ENCODE measurements at places on chromosomes 3 and 15.

GRCh38 chr3:39343076-39343717, 13.7 kb downstream of the CCR8 start:
- no peak for DNase-seq

DNA sequence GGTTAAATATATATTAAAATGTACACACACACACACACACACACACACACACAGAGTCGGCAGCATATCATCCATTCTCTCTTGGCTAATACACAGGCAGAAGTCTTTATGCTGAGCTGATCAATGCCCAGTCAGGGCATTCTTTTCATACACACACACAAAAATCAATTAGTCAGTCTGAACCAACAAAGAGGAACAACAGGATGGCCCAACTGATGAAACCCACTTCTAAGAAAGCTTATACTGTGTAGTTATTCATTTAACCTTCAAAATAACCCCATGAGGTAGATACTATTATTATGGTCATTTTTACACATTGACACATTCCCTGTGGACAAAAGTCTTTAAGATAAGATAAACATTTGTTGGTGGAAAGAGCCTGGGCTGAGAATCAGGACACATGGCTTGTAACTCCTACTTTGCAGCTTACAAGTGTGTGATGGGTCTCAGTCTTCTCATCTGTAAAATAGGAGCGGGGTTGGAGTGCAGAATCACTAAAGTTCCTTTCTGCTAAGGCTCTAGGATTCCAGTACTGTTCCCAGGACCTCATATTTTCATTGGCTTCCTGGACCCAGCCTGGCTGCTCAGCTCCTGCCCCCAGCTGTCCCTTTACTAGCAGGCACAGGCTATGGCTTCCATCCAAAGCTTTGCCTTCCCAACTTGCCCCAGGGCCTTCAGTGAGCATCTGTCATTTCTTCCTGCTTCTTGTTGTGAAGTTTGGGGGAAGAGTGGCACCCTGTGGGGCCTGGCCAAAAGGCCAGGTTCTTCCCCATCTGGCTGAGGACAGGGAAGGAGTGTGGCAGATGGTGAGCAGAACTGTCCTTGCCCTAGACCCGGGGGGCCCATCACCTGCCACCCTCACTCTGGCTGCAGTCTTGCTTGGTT, 27.2 kb upstream of the GLCE start:
- DNase-seq = no peak

DNA sequence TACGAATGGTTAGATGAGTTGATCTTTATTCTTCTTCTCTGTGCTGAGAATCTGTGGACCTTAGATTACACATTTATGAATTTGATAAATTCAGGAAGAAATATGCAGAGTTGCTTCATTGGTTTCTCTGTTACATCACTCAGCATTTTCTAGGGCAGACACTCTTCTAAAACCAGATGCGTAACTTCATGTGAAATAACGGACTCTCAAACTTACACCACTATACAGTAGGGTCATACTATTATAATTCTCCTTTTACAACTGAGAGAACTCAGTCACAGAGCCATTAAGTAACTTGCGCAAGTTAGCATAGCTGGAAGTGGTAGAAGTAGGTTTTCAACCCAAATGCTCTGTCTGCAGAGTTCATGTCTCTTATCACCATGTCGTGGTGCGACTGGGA, 5.7 kb downstream of the TMEM207 start:
- DNase-seq = no peak

DNA sequence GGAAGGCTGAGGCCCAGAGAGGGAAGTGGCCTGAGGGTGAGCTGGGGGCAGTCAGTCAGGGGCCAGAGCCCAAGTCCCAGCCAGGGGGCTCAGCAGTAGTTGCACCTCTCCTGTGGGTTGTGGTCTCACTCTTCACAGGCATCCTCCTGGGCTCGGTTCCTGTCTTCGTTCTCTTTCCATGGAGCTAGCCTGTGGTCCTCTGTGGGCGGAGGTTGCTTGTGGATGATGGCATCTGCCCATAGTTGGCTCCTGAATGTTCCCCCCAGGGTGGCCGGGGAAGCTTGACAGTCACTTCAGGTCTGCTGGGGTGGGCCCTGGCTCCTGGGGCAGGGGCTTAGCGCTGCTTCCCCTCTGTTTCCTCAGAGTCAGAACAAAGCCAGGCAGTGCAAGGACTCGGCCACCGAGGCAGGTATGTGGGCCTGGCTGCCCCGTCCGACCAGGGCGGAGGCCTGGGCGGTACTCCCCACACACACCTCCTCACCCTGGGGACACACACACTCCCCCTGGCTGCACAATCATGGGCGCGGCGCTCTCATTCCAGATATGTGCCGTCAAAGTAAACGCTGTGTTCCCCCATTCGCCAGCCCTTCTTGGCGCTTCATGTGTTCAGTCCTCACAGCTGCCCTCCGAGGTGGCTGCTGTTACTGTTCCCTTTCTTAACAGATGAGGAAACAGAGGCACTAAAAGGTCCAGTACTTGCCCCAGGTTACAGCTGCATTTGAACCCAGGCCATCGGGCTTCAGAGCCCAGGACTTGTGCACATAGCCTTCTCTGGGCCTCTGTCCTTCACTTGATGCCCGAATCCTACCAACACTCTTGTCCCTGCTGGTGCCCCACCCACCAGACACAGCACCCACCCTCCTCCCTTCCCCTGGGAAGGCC, 34.5 kb downstream of the PSTPIP1 start:
- DNase-seq = no peak

- DNase-seq = no peak
Measured at GRCh38 chr3:70620956-70621355, 308.5 kb upstream of the MDFIC2 start.

DNA sequence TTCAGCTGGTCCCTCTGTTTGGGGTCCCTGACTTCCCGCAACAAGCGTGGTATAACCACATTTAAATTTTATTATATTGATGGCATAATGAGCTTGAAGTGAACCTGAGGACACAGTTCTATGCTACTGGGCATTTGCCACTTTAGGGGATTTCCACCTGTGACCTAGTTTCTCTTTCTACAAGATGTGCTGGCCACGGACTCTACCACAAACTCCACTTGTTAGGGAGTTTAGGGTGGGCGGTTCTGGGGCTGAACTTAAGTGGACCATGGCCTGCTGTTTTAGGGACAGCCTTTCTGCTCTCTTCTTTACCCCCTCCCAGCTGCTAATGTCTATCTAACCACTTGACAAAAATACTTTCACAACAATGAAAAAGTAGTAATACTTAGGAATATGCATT, 1199.1 kb downstream of the SI start:
- DNase-seq = no peak

- no peak for DNase-seq
Measured at GRCh38 chr15:33200444-33200843, 5.9 kb upstream of the FMN1 start.

GRCh38 chr3:20222274-20222673, 36.3 kb upstream of the SGO1 start:
- DNase-seq = no peak

GRCh38 chr3:194781617-194782016, 95.9 kb downstream of the FAM43A start:
- no peak for DNase-seq

DNA sequence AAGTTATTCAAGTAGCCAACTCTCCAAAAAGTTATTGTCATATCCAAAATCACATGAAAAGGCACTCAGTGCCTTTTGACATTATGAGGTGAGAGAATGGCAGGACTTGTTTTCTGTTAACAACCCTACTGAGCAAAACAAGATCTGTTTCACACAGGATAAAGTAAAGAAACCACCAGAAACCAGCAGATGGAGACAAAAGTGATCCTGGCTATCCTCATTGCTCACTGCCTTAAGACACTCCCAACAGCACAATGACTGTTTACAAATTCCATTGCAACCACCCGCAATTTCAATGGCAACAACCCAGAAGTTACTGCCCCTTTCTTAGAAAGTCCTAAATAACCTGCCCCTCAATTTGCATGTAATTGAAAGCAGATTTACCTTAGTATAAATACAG, 352.6 kb upstream of the NDN start:
- no peak for DNase-seq

DNA sequence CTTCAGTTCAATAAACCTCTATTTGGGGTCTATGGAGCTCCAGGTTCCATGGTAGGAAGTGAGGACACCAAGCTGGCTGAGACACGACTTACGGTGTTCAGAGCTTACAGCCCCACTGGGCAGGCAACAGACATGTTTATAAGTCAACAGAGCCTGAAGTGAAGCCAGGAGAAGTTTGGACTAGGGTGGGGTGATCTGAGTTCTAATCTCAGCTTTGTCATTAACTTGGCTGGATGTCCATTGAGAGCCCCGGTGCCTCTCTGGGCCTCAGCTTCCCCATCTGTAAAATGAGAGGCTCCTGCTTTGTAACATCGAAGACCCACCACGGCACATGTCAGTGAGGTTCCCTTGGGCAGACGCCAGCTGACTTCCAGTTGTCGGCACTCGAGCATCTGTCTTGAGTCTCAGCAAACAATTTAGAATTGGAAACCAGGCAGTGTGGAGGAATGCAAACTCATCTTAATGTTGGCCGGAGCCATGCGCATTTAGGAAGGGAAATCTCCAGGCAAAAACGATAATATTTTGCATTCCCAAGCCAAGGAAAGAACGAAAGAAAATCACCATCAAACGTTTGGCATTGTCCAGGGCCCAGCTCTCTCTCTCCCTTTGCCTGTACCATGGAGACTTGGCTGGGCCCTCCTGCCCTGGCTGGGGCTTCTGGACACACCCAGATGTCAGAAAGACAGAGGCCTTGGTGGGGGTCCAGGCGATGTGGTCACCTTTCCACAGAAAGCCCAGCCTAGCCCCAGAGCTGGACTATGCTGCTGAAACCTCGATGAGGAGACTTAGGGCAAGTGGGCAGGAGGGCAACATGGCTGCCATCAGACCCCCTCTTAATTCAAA, 18.4 kb downstream of the ITGA11 start:
- DNase-seq = no peak

GRCh38 chr3:189677667-189678066, 46.5 kb downstream of the TP63 start:
- no peak for DNase-seq

DNA sequence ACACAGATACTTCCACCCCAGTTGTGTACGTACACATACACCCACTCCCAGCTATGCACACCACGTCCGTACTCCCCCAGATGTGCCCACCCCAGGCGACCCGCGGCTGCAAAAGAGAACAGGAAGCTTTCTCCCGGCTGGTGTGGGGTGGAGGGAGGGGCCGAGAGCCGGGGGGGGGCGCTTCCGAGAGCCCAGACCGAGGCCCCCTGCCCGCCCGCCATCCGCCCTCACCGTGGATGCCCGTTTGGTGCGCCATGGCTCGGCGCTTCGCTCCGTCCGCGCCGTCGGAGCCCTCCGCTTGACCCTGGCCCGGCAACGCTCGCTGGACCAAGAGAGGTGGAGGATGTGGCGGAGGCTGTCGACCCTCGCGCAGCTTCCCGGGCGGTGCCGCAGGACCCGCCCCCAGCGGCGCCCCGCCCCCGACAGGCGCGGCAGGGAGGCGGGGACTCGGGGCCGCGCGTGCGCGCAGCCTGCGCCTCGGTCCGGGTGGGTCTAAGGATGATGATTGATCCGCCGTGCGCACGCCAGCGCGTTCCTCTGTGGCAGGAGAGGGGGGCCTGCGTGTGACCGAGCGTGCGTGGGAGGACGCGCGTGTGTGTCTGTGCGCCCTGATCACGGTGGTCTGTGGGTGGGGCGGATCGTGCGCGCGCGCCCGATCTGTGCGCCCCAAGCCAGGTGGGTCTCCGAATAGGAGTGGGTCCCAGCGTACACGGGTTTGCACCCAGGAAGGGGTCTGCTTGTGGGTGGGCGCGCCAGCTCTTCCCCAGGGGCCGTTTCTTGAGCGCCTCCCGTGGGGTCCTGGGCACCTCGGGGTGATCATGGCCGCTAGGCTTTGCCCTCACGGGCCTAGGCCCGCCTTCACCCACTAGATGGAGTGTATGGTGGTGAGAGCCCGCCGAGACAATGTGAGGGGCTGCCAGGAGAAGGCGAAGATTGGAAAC, at the start of gene TWF2:
TWF2 (minus strand) TSS at position 398 of the 941 bp plus-strand sequence; CDS start at position 256, 142 bp downstream.
- DNase-seq = peak; percentile 46

DNA sequence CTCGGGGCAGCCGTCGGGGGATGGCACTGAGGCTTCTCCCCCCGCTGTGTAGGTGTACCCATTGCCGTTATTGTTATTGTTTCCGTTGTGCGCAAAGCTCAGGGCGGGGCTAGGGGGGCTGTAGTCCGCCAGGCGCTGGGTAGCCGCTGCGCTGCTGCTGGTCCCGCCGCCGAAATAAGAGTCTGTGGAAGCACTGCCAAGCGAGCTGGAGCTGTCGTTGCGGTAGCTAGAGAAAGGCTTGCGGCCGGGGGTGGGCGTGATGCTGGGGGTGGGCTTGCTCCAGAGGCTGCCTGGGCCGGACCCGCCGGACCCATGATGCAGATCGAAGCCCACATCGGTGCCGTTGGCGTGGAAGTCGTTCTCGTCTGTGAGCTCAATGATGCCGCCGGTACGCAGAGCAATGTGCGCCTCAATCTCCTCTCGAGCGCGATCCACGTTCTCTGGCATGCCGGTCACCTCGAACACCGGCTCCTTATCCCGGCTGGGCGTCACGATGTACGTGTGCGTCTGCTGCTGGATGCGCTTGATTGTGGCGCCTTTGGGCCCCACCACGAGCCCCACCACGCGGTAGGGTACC, 1.9 kb downstream of the MEX3B start:
- DNase-seq = no peak
